ENCODE measurements at places on chromosomes 7 and 10.

GRCh38 chr10:15436696-15437095, 65.6 kb upstream of the FAM171A1 start:
- no peak for DNase-seq

DNA sequence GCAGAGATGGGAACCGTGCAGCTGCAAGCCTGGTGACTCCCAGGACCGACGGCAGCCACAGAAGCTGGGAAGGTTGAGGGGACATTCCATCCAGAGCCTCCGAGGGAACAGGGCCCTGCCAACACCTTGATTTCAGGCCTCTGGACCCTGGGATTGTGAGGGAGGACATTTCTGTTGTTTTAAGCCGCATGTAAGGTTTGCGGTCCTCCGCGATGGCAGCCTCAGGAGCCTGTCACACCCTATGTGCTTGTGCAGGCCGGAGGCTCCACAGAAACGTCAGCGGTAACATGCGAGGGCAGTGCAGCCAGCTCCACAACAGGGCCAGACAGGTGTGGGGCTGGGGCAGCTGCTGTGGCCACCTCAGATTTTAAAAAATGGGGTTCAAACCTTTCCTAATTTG, 144.7 kb upstream of the SHH start:
- no peak for DNase-seq

- no peak for DNase-seq
Measured at GRCh38 chr10:93462371-93462770, 19.8 kb downstream of the MYOF start.

DNA sequence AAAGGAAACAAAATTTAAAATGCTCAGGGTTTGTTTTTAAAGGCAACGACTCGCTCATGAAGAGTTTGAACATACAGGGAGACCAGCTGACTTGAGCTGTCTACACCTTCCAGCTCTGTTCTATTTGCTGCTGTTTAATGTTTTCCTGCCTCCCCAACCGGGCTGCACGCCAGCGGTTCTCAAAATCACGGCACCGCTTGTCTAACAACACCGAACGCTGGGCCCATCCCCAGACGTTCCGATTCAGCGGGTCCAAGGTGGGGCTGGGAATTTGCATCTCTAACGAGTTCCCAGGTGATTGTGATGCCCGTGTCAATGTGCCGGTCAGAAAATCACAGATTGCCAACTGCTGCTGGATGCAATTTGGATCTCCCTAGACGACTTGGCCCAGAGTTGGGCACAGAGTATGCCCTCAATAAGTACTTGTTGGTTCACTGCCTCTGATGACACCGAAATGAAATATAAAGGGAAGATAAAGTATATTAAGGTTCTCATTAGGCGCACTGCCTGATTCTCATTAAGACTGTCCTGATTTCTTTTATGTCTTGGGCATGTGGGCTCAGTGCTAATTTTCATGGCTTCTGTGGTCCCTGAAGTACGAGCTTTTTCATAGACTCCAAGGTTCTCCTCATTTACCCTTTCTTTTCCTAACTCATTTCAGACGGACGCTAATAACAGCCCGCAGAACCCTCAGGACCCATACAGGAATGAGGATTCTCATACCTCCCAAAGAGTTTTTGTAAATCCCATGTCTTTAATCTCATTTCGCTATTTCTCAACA, 28.5 kb downstream of the CELF2 start:
- DNase-seq = no peak

DNA sequence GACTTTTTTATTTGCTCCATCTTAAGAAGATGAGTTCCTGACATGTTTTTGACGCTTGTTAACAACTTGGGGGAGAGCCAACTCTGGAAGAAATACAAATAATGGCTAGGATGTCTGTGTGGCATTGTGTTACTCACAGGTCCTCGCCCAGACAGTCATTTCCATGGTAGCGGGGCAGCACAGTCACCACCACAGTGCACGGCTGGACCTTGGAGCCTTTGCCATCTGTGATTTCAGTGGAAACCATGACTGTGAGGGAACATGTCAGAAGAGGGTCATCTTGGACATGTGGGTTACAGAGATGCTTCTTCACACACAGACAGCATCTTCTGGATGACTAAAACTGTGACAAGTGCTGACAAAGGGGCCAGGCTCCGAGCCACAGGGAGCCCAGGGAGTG, 74.5 kb downstream of the PKD1L1 start:
- no peak for DNase-seq

DNA sequence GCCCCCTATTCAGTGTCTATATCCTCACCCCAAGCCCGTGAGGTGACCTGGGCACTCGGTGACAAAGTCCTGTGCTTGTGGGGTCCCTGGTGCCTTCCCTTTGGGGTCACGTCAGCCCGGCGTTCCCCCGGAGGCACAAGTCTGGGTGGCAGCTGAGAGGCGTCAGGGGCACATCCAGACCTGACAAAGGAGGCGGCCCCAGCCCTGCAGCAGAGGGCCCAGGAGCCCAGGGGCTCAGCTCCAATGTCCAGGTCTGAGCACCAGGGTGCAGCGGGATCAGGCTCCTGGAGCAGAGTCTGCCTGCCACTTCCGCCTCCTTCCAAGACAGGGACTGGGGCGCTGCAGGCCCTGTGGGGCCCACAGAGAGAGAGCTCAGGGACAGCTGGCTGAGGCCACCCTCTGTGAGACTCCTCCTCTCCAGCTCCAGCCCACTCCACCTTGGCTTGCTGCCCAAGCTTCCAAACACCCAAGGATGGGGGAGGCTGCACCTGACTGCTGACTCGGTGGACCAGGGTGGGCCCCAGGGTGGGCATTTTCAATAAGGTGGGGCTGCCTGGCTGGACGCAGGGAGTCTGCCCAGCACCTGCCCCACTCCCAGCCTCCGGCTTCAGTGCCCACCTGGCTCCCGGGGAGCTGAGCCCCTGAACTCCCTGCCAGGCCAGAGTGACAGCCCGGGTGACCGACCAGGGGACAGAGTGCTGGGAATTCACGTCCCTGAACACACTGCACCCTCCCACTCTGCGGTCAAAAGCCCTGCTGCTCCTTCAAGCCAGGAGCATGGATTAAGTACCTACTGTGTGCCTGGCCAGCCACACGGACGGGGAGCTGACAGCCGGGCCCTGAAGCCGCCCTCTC, 1.0 kb upstream of the KNDC1 start:
- DNase-seq = no peak

DNA sequence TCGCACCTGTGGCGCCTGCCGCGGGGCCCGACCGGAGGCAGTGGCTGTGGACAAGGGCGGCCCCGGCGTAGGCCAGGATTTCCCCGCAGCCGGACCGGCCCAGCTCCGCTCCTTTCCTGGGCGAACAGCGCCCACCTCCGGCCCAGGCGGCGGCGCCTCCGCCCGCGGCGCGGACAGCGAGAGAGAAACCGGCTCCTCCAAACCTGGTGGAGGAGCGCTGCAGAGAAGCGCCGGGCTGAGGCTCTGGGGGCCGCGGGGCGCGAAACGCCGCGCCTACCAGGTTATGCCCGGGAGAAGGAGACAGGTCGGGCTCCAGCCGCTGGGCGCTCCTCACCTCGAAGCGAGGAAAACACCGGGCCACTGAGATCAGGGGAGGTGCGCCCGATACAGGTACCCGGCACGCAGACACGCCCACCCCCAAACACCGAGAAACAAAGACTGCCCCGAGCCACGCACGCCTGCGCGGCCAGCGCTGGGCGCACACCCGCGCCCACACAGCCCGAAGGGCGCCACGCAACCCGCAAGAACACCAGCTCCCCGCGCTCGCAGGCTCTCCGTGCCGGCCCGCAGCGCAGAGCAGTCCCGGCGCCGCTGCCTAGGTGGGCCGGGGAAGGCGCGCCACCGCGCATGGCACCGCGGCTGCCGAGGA, 3.3 kb downstream of the GRID1 start:
- DNase-seq = no peak

- no peak for DNase-seq
Measured at GRCh38 chr7:137296576-137296975, 47.0 kb downstream of the PTN start.

GRCh38 chr10:107075117-107075516, 89.4 kb downstream of the SORCS1 start:
- no peak for DNase-seq

- DNase-seq = no peak
Measured at GRCh38 chr10:116669080-116669479, 48.3 kb downstream of the PNLIPRP2 start.

DNA sequence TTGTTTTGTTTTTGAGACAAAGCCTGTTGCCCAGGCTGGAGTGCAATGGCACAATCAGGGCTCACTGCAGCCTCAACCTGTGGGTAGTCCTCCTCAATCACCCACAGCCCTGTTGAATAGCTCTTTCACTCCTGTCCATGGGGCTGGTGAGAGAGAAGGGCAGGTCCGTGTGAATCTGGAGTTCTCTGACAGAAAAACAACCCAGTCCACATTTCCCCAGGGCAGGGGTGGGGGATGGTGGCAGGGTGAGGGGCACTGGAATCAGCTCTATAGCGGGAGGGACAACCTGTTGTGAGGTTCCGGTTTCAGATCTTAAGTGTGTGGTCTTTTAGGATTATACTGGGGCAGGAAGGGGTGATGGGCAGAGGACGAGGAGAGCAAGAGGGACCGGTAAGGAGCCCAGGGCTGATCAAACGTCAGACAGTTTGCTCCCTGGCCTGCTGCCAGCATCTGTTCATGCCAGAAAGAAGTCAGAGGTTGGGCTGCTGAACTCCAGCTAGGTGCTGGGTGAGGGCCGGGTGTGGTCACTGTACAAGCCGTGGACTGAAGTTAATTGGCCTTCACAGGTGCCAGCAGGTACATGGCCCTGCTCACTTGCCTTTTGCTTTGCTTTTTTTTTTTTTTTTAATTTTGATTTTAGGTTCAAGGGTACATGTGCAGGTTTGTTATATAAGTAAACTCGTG, 33.2 kb upstream of the MKRN1 start:
- no peak for DNase-seq

GRCh38 chr7:154911862-154912455, 91.0 kb downstream of the PAXIP1 start:
- no peak for DNase-seq

DNA sequence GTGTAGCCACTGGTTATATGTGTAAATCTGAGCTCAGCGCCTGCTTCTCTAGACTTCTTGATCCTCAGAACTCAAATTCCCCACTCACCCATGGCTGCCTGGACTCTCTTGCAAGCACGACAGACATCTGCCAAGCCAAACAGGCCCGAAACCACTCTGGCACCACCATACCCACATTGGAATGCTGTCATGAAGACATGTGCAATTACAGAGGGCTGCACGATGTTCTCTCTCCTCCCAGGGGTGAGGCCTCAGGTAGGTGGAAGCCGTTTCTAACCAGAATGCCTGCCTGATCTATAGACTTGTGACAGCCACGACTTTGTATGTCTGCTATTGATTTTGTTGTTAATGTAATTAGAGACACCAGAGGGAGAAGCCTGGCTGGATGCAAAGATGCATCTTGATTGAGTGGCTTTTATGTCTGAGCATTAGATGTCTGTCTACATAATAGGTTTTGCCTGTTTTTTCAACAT, 4.0 kb downstream of the BAMBI start:
- DNase-seq = no peak

DNA sequence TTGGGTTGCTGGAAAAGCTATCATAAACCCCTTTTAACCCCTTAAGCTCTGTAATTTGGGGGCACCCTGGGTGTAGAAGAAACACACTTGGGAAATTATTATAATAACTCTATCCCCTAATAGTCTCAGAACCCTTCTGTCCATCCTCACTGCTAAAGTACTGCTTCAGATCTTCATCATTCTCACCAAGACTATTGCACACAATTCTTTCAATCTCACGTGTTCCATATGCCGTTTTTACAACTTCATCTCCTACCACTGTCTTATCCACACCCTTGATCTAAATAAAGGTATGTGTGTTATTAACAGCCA, 15.8 kb downstream of the ANKRD22 start:
- no peak for DNase-seq

DNA sequence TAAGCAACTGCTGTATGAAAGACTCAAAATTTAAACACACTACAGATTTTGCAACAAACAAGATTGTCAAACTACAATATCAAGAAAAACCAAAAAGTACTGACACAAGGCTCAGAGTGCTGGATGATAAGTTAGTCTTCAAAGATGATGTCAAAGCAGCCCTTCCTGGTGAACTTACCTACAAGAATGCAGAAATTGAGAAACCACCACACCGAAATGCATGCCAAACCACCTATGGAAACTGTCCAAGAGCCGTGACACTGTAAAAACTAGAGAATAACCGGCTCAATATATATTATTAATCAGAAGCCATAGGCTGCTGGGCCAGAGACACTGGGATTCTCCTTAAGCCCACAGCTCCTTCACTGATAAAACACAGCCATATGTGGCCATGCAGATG, 25.3 kb downstream of the DENND11 start:
- DNase-seq = no peak

GRCh38 chr7:16205466-16205865, 215.9 kb downstream of the CRPPA start:
- no peak for DNase-seq

DNA sequence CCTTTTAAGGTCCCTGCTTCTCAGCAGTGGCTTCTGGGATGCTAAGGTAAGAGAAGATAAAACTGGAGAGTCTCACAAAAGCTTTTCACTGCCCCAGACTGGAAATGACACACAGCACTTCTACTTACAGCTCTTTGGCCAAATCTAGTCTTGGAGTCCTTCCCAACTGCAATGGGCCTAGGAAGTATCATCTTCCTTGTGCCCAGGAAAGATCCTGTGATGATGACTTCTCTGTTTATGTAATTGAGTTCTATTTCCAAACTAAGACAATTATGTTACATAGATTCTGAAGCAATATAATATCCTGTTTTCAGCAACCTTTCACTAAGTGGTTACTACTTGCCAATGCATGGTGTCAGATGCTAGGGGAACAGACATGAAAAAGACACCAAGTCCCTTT, 234.1 kb downstream of the PTEN start:
- no peak for DNase-seq

- DNase-seq = no peak
Measured at GRCh38 chr10:77359287-77359691, 278.3 kb downstream of the KCNMA1 start.

DNA sequence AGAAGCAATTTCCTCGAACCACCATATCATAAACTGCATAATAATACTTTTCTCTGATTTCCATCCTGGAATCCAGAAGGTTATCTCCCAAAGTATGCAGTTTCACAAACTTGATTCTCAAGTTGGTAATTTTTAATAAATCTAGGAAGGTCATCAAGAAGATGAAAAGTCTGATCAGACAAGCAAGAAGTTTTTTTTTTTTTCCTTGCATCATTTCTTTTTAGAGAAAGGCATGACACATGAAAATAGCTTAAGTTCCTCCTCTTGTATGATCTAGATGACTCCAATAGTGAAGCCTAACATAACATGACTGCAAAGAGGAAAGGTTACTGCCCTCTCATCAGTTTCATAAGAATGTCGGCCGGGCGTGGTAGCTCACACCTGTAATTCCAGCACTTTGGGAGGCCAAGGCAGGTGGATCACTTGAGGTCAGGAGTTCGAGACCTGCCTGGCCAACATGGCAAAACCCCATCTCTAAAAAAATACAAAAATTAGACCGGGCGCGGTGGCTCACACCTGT, 22.2 kb downstream of the LAMB1 start:
- no peak for DNase-seq

GRCh38 chr7:104240401-104240800, 32.6 kb upstream of the ORC5 start:
- no peak for DNase-seq

- no peak for DNase-seq
Measured at GRCh38 chr10:89904755-89905154, 203.4 kb downstream of the KIF20B start.
